ENCODE measurements at places on chromosomes 3 and 15. TPM values are rescaled to one million over a fixed set of nuclear protein-coding genes. Genes with fewer than 3 reads are reported as not detected.

- no peak for DNase-seq
Observed at GRCh38 chr3:65619451-65619881, 419.3 kb downstream of the MAGI1 start.

GRCh38 chr3:134312072-134312872 lies 61.6 kb upstream of the RYK start:
- DNase-seq = no peak

DNA sequence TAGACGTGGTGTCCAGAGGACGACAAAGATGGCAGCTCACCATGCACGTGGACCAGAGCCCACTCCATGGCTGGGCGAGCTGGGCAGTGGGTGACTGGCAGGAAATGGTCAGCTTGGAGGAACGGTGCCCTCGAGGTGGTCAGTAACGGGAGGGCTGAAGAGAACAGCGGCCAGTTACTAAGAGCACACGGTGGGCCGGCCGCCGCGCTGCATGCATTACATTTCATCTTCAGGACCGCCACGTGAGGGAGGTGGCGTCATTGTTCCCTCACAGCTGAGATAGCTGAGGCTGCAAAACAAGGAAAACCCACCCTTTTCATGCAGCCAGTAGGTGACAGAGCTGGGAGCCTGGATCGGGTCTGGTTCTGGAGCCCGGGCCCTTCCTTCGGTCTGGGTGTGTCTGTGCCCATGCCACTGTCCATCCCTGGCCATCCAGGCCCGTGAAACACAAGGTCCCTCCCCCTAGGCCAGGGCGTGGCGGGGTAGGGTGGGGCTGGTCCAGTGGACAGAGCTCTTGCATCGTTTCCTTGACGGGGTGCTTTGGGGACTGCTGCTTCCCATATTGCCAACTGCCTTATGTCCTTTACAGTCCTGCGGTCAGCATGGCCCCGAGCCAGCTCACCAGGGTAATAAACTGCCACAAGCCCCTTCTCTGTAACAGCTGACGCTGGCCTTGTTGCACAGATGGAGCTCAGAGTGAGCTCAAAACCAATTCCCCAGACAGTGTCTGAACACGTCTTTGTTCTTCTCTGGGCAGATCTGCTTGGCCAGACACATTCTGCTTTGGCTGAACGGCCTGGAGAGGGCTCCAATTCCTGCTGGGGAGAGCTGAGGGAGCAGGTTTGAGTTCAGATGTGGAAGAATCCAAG lies 51.8 kb downstream of the RGMA start:
- DNase-seq = no peak

- DNase-seq = no peak
Observed at GRCh38 chr15:60800299-60801072, 321.5 kb upstream of the ICE2 start.

GRCh38 chr3:194537732-194538247 lies 51.0 kb upstream of the ATP13A3 start:
- DNase-seq = no peak

GRCh38 chr3:46848271-46849044 lies 14.8 kb downstream of the MYL3 start:
- no peak for DNase-seq

GRCh38 chr3:125055331-125055912 lies 375 bp downstream of the HEG1 start:
- DNase-seq = no peak

GRCh38 chr15:50675535-50676144 lies 11.0 kb downstream of the TRPM7 start:
- no peak for DNase-seq

GRCh38 chr3:160720123-160720746 lies 35.8 kb upstream of the PPM1L start:
- DNase-seq = no peak

GRCh38 chr15:72201391-72201921 lies 3.9 kb upstream of the GRAMD2A start:
- DNase-seq = no peak

GRCh38 chr15:88701561-88702095 lies 62.8 kb downstream of the ISG20 start:
- DNase-seq = no peak

- DNase-seq = no peak
Observed at GRCh38 chr3:106587551-106587950, 718.7 kb upstream of the CBLB start.

DNA sequence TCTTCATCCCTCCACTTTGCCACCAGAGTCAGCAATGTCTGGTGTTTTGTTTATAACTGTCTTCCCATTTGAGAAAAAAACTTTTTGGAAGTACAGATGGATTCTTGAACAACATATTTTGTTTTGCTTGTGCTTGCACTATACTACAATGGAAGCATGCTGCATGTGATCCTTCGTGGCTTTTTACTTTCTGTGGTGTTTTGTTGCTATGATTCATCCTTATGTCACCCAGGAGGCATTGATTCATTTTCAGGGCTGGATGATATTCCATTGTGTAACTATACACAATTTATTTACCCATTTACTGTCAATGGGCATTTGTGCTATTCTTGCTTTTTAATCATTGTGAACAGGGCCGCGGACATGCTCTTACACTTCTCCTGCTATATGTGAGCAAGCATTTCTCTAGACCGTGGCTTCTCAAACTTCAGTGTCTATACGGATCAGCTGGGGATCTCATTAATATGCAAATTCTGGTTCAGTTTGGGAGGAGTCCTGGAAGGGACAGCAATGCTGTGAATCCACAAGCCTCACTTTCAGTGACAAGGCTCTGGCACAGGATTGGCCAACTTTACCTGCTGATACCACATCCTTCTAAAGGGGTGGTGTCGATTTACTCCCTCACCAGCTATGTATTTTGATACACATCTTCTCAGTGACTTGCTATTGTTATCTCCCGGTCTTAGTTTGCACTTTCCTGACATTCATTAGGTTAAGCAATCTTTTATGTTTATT lies 65.9 kb downstream of the POLR2M start:
- DNase-seq = no peak

The MESP2 gene
- total RNA-seq = 0.48 TPM

The KATNBL1 gene
- total RNA-seq = 35.4 TPM

The GOLGA6B gene
- not detected for total RNA-seq

The NANOGP8 gene
- total RNA-seq = 1.3 TPM
